ENCODE measurements at places on chromosomes 4 and X.

DNA sequence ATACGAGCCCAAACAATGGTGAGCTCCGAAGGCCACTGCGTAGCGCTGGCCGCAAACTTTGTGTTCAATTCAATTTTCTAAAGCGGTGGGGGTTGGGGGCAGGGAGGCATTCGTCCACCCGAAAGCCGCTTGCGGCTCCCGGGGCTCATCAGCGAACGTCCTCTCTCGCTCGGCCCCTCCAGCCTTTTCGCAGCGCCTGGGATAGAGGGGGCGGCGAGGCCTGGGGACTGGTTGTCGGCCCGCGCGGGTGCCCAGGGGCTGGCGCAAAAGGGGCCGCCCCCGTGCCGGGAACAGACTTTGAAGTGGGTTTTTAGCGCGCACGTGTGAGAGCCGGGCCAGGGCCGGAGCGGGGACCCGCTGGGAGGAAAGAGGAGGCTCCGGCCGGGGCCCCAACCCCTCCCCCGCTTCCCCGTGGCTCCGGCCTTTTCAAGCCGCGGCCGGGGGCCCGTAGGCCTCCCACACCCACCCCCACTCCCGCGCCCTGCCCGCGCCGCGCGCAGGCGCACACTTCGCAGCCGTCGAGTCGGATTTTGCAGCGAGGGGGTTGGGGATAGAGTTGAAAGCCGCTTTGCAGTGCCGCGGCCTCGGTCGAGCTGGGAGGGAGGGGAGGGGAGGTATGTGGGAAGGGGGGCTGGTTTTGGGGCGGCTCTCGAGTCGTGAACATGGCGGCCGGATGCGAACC is 8.3 kb downstream of the ZIC3 start:
- no peak for DNase-seq

GRCh38 chr4:181431006-181431405 is 812.2 kb upstream of the TENM3 start:
- DNase-seq: no peak

GRCh38 chrX:85024044-85024443 is 20.4 kb downstream of the APOOL start:
- DNase-seq: no peak

DNA sequence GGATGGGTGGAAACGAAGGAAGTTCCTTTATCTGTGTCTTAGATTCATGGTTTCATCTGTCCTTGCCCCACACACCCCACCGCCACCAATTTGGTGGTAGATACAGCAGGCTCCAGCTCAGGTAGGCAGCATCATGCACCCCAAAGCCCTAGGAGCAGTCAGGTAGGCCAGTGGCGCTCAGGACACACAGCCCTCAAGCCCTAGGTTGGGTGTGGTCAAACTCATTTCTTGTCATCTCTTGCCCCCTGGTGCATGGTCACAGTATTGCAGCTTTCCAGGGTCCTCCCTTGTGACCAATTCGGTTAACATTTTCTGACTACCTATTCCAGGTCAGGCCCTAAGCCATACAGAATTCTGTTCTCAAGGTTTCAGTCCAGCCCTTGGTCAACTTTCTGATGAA is 14.5 kb upstream of the PRRG3 start:
- peak; percentile 31 for DNase-seq

- DNase-seq: no peak
These were observed 15.6 kb downstream of the ATP2B3 start for GRCh38 chrX:153533091-153533490.

DNA sequence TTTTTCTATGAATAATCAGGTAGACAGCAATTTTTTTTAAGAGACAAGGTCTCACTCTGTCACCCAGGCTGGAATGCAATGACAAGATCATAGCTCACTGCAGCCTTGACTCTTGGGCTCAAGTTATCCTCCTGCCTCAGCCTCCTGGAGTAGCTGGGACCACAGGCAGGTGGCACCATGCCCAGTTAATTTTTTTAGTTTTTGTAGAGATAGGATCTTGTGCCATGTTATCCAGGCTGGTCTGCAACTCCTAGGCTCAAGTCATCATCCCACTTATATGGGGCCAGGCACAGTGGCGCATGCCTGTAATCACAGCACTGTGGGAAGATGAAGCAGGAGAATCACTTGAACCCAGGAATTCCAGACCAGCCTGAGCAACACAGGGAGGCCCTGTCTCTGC is 26.8 kb downstream of the AFAP1 start:
- DNase-seq: no peak

- DNase-seq: no peak
These were observed 46.5 kb upstream of the GRPR start for GRCh38 chrX:16076834-16077233.

- no peak for DNase-seq
These were observed 45.9 kb downstream of the TSC22D3 start for GRCh38 chrX:107729558-107730297.

GRCh38 chr4:121016611-121017010 is 55.7 kb downstream of the NDNF start:
- no peak for DNase-seq

- no peak for DNase-seq
These were observed at the start of gene TCEAL4 for GRCh38 chrX:103585411-103586313. Gene TCEAL4, plus strand, starts transcription at chrX:103585515. Its CDS starts 1,161 bp downstream, at chrX:103586676.

DNA sequence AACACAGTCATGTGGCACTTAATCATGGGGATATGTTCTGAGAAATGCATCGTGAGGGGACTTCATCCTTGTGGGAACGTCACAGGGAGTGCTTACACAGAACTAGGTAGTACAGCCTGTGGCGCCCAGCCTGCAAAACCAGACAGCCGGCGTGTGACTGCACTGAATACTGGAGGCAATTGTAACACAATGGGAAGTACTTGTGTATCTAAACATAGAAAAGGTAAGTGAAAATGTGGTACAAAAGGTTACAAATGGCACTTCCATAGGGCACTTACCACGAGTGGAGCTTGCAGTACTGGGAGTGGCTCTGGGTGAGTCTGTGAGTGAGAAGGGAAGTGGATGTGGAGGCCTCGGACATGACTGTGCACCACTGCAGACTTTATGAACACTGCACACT is 5.2 kb downstream of the TLR3 start:
- DNase-seq: no peak
